ENCODE measurements at places on chromosomes 7 and 10.

DNA sequence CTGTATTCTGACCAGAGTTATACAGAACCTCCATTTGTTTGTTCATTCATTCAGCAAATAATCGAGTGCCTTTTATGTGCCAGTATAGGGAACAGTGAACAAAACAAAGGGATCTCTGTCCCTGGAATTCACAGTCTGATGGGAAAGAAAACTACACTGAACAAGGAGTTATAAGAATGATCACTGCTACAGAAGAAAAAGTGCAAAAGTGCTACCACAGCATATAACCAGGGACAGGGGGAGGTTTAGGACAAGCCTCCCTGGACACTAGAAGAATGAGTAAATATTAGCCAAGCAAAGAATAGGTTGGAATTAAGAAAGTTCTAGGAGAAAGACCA lies 4.2 kb downstream of the CLDN12 start:
- H3K36me3 ChIP-seq = no peaks in the 10 kb centered on the region
- H3K27ac ChIP-seq = no peak overlapping the region
- DNase-seq = no peak
- H3K4me1 ChIP-seq = peaks cover 7% of the 10 kb centered on the region

DNA sequence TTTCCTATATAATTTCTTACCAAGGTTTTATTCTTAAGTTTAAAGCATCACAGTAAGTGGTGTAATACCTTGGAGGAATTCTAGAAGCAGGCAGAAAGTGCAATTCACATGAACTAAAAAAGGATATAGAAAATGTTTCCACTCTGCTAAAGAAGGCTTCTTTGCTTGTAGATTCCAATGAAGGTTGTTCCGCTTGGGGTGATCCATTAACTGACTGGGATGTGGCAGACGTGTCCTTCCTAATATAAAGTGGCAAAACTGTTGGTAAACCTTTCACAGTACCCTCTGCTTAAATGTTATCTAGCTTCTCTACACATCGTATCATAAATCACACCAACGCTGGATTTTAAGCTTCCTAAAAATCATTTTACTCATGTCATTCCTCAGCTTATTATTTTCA lies 2.3 kb downstream of the ZC3HC1 start:
- H3K36me3 ChIP-seq = peaks cover 15% of the 10 kb centered on the region
- no peak overlapping the region for H3K4me3 ChIP-seq
- no peak overlapping the region for H3K27ac ChIP-seq
- no peak for DNase-seq

GRCh38 chr10:16466001-16466400 lies 29.2 kb downstream of the PTER start:
- DNase-seq = no peak
- no peak overlapping the region for H3K27ac ChIP-seq
- H3K4me1 ChIP-seq = no peaks in the 10 kb centered on the region
- H3K4me3 ChIP-seq = no peak overlapping the region

GRCh38 chr10:70120417-70120816 lies 12.2 kb downstream of the AIFM2 start:
- no peaks in the 10 kb centered on the region for H3K4me1 ChIP-seq
- no peaks in the 10 kb centered on the region for H3K27me3 ChIP-seq
- no peak overlapping the region for H3K4me3 ChIP-seq

GRCh38 chr10:12042409-12042796 lies 206 bp downstream of the UPF2 start:
- no peaks in the 10 kb centered on the region for H3K27me3 ChIP-seq
- H3K36me3 ChIP-seq = no peaks in the 10 kb centered on the region
- no peak for DNase-seq
- H3K4me1 ChIP-seq = peaks cover 14% of the 10 kb centered on the region
- peak overlapping the region; percentile 94 for H3K27ac ChIP-seq
- H3K4me3 ChIP-seq = peak overlapping the region; percentile 100

DNA sequence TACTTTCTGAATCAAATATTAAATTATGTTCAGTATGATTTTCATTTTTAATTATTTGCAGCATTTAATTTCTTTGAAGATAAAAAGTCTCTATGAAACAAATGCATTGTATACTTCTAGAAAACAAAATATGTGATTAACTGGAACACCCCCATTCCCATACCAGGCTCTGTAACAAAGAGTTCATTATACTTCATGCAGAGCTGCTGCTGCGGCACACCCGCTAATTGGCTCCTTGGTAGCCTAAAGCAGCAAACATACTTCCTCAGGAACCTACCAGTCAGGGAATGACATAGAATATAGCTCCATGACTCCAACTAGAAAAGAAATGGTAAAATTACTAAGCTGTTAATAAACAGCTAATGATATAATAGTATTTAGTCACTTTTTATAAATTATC lies 19.3 kb downstream of the RAB11FIP2 start:
- no peak overlapping the region for H3K4me3 ChIP-seq
- peaks cover 13% of the 10 kb centered on the region for H3K4me1 ChIP-seq
- no peaks in the 10 kb centered on the region for H3K27me3 ChIP-seq
- no peaks in the 10 kb centered on the region for H3K36me3 ChIP-seq
- DNase-seq = no peak

DNA sequence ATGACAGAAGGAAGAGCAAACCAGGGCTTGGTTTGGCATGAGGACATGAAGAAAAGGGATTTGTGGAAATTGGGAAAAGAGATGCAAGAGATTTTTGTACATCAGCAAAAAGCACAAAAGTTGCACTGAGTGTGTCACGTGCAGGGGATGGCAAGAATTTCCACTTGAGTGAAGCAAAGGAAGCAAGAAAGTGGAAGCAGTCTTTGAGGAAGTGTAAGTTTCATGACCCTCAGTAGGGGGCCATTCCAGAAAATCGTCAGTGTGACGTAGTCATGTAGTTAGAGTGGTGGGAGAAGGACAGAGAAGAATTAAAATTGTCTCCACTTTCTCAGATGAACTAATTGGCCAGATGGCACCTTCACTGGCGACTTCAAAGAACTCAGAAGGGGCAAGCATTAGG lies 123.3 kb upstream of the FZD1 start:
- no peaks in the 10 kb centered on the region for H3K36me3 ChIP-seq
- no peaks in the 10 kb centered on the region for H3K4me1 ChIP-seq
- no peak overlapping the region for H3K27ac ChIP-seq
- no peak overlapping the region for H3K4me3 ChIP-seq
- DNase-seq = no peak

DNA sequence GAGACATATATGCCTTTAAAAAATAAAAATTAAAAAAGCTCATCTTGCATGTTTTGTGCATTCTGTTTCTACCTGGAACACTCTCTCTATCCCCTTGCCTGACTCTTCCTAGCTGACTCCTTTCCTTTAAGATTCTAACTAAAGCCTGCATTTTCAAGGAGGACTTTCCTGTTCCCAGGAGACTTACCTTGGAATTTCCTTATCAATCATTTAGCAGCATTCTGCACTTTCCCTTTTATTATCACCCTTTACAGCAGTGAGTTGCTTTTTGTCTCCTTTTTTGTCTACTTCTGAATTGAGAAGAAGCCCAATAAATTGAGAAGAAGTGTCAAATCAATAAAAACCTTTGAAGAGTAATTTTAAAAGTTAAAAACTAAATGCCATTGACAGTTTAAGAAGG lies 142.2 kb upstream of the TMEM196 start:
- no peak overlapping the region for H3K27ac ChIP-seq
- peaks cover 13% of the 10 kb centered on the region for H3K4me1 ChIP-seq
- no peak overlapping the region for H3K4me3 ChIP-seq
- no peak for DNase-seq
- H3K27me3 ChIP-seq = no peaks in the 10 kb centered on the region

- H3K4me1 ChIP-seq = peaks cover 4% of the 10 kb centered on the region
- no peaks in the 10 kb centered on the region for H3K36me3 ChIP-seq
- no peaks in the 10 kb centered on the region for H3K27me3 ChIP-seq
- H3K4me3 ChIP-seq = no peak overlapping the region
- no peak overlapping the region for H3K27ac ChIP-seq
These were observed 29.9 kb downstream of the MYL10 start for GRCh38 chr7:101598986-101599771.

GRCh38 chr7:80385508-80385907 lies 126.4 kb downstream of the GNAT3 start:
- H3K27me3 ChIP-seq = no peaks in the 10 kb centered on the region
- no peak overlapping the region for H3K27ac ChIP-seq
- peaks cover 15% of the 10 kb centered on the region for H3K4me1 ChIP-seq
- H3K36me3 ChIP-seq = no peaks in the 10 kb centered on the region
- no peak for DNase-seq

GRCh38 chr10:60564475-60564874 lies 174.8 kb upstream of the ANK3 start:
- no peaks in the 10 kb centered on the region for H3K36me3 ChIP-seq
- H3K27ac ChIP-seq = no peak overlapping the region

DNA sequence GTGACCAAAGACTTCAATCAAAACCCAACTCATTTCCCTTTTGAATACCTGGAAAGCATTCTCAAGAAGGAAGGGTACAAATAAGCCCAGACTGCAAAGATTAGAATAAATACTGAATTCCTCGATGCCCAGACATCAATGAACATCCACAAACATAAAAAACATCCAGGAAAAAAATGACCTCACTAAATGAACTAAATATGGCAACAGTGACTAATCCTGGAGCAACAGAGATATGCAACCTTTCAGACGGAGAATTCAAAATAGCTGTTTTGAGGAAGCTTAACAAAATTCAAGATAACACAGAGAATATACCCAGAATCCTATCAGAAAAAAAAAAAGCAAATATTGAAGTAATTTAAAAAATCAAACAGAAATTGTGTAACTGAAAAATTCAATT lies 43.2 kb downstream of the PCLO start:
- no peak overlapping the region for H3K4me3 ChIP-seq
- DNase-seq = no peak
- H3K27me3 ChIP-seq = no peaks in the 10 kb centered on the region
- no peaks in the 10 kb centered on the region for H3K4me1 ChIP-seq
- H3K27ac ChIP-seq = no peak overlapping the region

GRCh38 chr7:86629-87028 lies 105.7 kb upstream of the FAM20C start:
- no peak overlapping the region for H3K27ac ChIP-seq
- no peak overlapping the region for H3K4me3 ChIP-seq
- no peak for DNase-seq
- no peaks in the 10 kb centered on the region for H3K36me3 ChIP-seq
- H3K4me1 ChIP-seq = peaks cover 24% of the 10 kb centered on the region

DNA sequence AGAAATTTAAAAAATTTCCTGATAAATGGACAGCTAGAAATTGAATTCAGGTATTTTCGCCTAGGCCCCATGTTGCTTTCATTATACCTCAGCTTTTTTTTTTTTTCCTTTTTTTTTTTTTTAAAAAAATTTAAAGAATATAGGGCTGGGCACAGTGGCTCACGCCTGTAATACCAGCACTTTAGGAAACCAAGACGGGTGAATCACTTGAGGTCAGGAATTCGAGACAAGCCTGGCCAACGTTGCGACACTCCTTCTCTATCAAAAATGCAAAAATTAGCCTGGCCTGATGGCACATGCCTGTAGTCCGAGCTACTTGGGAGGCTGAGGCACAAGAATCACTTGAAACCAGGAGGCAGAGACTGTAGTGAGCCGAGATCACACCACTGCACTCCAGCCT lies 334.0 kb downstream of the SORCS1 start:
- no peak for DNase-seq
- H3K4me3 ChIP-seq = no peak overlapping the region
- no peaks in the 10 kb centered on the region for H3K36me3 ChIP-seq
- H3K27ac ChIP-seq = no peak overlapping the region

GRCh38 chr7:44678471-44679179 lies 70.0 kb upstream of the ZMIZ2 start:
- no peak for DNase-seq
- peaks cover 3% of the 10 kb centered on the region for H3K4me1 ChIP-seq
- peaks cover 28% of the 10 kb centered on the region for H3K36me3 ChIP-seq
- no peak overlapping the region for H3K27ac ChIP-seq

All from thoracic aorta (tissue), 2 donors.